ENCODE measurements at places on chromosomes 4 and X.

- DNase-seq: peak; percentile 50
These were observed 38.4 kb downstream of the FAM193A start for GRCh38 chr4:2574863-2575262.

- no peak for DNase-seq
These were observed 279.0 kb downstream of the SPRY1 start for GRCh38 chr4:123675567-123675966.

DNA sequence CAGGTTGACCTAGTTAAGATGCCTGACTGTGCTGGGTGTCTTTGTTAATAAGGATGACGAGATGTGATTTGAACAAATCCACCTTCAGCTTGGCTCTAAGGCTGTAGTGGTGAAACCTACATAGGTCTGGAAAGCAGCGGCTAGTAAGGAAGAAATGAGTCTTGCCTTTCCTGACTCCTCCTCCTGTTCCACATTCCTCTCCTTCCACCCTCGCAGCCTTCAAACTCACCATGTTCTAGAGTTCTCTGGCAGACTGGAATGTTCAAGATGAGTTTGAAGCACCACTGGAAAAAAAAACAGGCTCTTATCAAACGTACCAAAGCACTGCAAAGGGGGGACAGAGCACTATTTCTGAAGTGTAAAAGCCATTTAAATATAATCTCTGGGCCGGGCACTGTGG lies 395.4 kb downstream of the BMPR1B start:
- DNase-seq: no peak

DNA sequence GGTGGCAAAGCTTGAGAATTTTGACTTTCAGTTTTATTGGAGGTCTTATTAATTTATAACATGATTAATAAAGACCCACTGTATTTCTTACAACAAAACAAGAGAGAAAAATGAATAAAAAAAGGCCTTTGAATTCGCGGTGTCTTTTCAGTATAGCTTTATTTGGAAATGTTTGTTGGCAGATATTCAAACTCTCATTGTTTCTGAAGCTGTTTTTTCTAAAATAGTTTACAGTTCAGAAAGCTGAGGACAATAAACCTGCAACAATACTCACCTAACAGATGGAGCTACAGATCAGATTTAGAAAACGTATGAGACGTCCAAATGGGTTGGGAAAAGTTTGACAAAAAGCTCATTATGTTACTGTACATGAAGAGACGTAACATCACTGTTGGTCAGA lies 2.4 kb upstream of the SPARCL1 start:
- DNase-seq: no peak

- no peak for DNase-seq
These were observed 392.8 kb downstream of the RAPGEF2 start for GRCh38 chr4:159495515-159496236.

GRCh38 chr4:17580969-17581368 lies 4.0 kb downstream of the LAP3 start:
- DNase-seq: no peak

DNA sequence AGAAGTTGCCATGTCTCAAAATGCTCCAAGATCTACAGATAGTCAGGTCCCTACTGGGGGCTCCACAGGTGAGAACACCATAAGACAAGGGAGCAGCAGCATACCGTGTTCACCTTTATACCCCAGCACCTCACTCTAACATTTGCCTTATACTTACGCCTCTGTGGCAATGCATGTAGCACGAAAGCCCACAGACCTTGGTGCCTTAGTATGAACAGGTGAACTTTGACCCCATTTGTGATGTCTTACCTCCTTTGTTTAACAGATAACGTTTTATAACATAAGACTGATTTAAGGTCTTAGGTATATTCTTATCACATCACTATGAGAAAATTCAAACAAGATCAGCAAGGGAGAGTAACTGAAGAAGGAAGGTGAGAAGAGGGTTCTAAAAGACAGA lies 128.8 kb downstream of the ARX start:
- DNase-seq: no peak

- peak; percentile 52 for DNase-seq
These were observed 35.3 kb upstream of the WAS start for GRCh38 chrX:48648336-48648751.

GRCh38 chr4:41346306-41347061 lies 89.8 kb downstream of the UCHL1 start:
- no peak for DNase-seq

- DNase-seq: peak; percentile 99
These were observed at the start of gene SCOC for GRCh38 chr4:140373328-140374129. Gene SCOC (plus strand): TSS chr4:140373646. CDS start chr4:140379171, 5,525 bp downstream.

DNA sequence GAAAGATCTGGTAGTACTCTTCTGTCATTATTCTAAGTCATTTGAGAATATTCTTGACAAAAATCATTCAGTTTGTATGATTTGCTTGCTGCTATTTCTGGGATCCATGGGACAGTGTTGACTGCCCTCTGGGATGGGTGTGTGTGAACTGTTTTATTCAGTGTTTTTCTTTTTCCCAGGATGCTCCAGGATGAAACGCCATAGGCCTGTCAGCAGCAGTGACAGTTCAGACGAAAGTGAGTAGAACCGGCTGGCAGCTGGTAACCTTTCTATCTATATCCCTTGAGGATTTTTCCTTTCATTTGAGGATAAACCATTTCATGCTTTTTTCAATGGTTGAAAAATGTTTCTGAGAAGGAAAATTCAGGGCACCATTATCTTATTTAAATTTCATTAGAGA lies 72.5 kb downstream of the JADE3 start:
- DNase-seq: no peak

GRCh38 chrX:136130931-136131833 lies 16.2 kb upstream of the FHL1 start:
- no peak for DNase-seq

- no peak for DNase-seq
These were observed 308.6 kb downstream of the PTTG2 start for GRCh38 chr4:38268837-38269236.

DNA sequence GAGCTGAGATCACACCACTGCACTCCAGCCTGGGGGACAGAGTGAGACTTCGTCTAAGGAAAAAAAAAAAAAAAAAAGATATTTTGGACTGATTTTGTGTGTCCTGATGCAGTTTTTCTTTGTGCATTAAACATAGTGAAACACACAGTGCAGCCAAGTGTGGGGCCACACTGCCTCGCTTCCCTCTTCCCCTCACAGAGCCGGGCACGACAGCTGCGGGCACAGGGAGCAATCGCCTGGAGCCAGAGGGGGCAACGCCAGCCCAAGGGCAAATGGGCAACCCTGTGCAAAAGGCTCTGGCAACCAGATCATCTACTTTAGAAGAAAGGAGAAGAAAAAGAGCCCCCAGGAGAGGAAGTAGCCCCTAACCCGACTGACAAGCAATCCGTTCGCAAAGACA lies 13.5 kb upstream of the CCNQ start:
- no peak for DNase-seq

DNA sequence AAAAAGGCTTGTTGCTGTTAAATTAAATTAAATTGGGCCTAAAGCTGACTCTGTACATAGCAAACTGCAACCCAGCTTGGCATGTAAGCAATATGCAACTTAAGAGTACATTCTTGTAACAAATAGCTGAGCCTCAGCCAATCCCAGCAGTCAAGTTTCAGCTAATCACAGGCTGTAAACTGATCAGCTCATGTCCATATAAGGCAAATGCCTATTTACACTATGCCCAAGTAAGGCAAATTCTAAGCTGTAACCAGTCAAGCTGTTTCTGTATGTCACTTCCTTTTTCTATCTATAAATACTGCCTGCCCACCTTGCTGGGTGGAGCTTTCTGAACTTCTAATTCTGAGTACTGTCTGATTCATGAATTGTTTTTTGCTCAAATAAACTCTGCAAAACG lies 429.1 kb upstream of the FTHL17 start:
- DNase-seq: no peak

DNA sequence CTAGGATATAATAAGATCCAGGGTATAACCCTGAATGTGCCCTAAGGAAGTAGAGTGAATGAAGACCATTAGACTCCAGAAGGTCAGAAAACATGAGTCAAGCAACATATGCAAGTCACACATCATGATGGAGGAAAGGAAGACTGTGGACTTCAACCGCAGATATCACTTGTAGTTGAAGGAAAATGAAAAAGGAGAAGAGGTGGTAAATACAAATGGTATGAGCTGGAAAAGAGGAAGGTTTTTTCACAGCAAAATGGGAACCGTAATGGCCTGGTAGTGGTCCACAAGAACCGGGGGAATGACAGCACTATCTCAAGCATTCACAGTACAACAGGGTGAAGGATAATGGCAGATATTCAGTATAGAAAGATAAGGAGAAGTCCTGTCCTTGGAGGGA lies 5.2 kb upstream of the SCFD2 start:
- no peak for DNase-seq
